Mesothelial cell of epicardium (in vitro differentiated cells): ENCODE measurements at places on chromosomes 12 and 14. TPM values are rescaled to one million over a fixed set of nuclear protein-coding genes. Genes with fewer than 3 reads are reported as not detected.

The GSC gene
- 3.8 to 4.9 TPM (median 4.4 TPM) in 3 replicates for total RNA-seq

The EIF2S3B gene
- 1.7 to 2.3 TPM (median 2.3 TPM) in 3 replicates for total RNA-seq

The OLR1 gene
- 1.3 to 1.7 TPM (median 1.4 TPM) in 3 replicates for total RNA-seq

The PRB3 gene
- not detected in 3 replicates for total RNA-seq

The MYBPC1 gene
- total RNA-seq, result not detected in 3 replicates

The HOXC13 gene
- total RNA-seq, result 0.44 to 0.69 TPM (median 0.61 TPM) in 3 replicates

The IFNG-AS1 gene
- not detected in 3 replicates for total RNA-seq

The SERPINA3 gene
- 0.11 to 0.29 TPM in 2 of 3 replicates, not detected in the other for total RNA-seq

The MIPOL1 gene
- total RNA-seq, result 24.3 to 29.2 TPM (median 28.4 TPM) in 3 replicates

The IL31 gene
- not detected in 3 replicates for total RNA-seq

The NKX2-8 gene
- total RNA-seq, result not detected in 3 replicates

The TDRD9 gene
- total RNA-seq, result not detected in 3 replicates

The KLRC1 gene
- total RNA-seq, result not detected in 3 replicates

The ALKBH2 gene
- total RNA-seq, result 37.3 to 39.6 TPM (median 37.4 TPM) in 3 replicates

The OR11H12 gene
- not detected in 3 replicates for total RNA-seq

The DHRS2 gene
- 1.2 to 1.6 TPM (median 1.5 TPM) in 3 replicates for total RNA-seq

The TAS2R8 gene
- 0.18 to 0.42 TPM (median 0.29 TPM) in 3 replicates for total RNA-seq

The SLC2A14 gene
- 4.7 to 5.1 TPM (median 4.9 TPM) in 3 replicates for total RNA-seq

The ZNF891 gene
- total RNA-seq, result 5.6 to 6.2 TPM (median 5.8 TPM) in 3 replicates

The LRTM2 gene
- 0.45 to 0.47 TPM in 2 of 3 replicates, not detected in the other for total RNA-seq

The ABCC9 gene
- total RNA-seq, result 1.00 to 1.6 TPM (median 1.4 TPM) in 3 replicates

The KRT74 gene
- total RNA-seq, result not detected in 3 replicates
